ENCODE measurements at places on chromosomes 2 and 18. TPM values are rescaled to one million over a fixed set of nuclear protein-coding genes. Genes with fewer than 3 reads are reported as not detected.

The EVX2 gene
- not detected for total RNA-seq

The SLC20A1 gene
- total RNA-seq: 91.3 TPM

- H3K4me1 ChIP-seq: peaks cover 9% of the 10 kb centered on the region
- no peak within 1 kb of the TSS for H3K27ac ChIP-seq
- peaks cover 26% of the 10 kb centered on the region for H3K27me3 ChIP-seq
- H3K4me3 ChIP-seq: no peak within 1 kb of the TSS
Observed at GRCh38 chr2:166375736-166376487, at the start of gene SCN9A. Gene SCN9A (minus strand): TSS chr2:166375944. CDS start chr2:166311756, 64,188 bp downstream.

DNA sequence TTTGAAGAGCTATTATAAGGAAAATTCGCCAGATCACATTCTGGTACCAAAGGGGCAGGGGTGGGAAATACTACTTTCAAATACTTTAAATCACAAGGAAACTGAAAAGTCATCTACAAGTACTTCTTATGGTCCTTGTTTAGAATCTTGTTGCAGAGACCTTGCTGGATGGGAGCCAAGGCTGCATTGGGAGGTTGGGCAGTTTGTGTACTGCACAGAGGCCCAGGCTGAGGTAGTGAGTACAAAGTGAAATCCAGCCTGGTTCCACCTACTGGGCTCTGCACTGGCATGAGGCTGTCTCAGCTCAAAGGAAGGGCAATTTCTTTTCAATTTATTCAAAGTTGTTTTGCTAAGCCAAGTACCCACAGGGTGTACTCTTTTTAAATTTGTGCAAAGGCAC is 140.3 kb upstream of the DLX2 start:
- no peaks in the 10 kb centered on the region for H3K36me3 ChIP-seq
- peaks cover 8% of the 10 kb centered on the region for H3K27me3 ChIP-seq
- H3K4me3 ChIP-seq: no peak overlapping the region
- H3K27ac ChIP-seq: no peak overlapping the region

The RGPD3 gene
- 0.24 TPM for total RNA-seq

DNA sequence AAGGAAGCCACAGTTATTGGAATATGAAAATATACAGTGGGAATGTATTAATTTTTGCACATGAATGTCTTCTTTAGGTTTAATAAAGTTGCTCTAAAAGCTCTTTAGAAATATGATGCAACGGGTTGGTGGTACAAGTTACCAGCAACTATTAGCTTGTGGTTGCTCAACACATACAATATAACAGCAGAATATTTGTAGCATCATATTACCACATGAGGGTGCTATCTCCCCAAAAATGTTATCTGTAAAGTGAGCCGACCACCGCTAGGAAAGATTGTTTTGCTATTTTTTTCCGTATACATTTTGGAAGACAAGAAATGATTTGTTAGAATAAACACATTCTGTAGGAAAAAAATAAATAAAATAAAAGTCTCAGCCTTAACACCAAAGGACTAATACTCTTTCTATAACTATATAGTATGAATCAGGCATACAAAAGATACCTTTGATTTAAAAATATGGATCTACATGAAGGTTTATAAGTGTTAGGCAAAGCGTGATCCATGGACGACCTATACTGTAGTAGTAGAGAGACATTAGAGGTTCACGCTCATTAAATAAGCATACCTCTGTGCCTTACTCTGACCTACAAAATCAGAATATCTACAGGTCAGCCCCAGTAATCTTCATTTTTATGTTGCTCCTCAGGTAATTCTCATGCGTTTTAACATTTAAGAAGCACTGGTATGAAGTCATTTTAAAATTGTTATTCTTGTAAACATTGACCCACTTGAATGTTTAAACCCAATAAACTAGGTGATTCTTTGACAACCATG is 1110.6 kb upstream of the ACVR2A start:
- H3K27ac ChIP-seq: no peak overlapping the region
- no peaks in the 10 kb centered on the region for H3K36me3 ChIP-seq

The AQP12B gene
- not detected for total RNA-seq

DNA sequence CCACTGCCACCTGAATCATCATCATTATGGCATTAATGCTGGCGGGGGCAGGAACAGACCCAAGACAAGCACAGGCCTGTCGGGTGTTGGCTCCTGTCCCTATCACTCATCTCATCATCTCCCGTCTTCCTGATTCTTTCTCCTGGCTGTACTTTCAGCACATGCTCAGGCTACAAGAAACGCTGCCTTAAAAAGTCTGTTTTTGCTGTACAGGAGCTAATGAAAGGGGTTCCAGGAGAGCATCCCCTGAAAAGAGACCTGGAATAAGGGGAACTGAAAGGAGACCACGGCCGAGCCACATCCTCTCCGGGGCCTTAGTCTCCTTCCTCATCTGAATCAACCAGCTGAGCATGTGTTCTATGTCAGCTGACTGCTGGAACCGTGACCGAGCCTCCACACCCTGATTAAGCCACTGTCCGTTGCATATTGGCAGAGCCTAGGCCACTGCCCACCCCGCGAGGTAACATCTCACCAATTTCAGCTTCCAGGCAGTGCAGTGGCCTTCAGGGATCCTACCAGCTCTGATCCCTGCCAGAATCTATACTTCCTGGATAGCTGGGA is 62.6 kb downstream of the DNMT3A start:
- DNase-seq: no peak
- H3K27ac ChIP-seq: peak overlapping the region; percentile 47
- H3K4me3 ChIP-seq: no peak overlapping the region
- H3K4me1 ChIP-seq: peaks cover 56% of the 10 kb centered on the region
- peaks cover 31% of the 10 kb centered on the region for H3K36me3 ChIP-seq
- H3K27me3 ChIP-seq: no peaks in the 10 kb centered on the region

The MARCHF7 gene
- total RNA-seq: 86.7 TPM

DNA sequence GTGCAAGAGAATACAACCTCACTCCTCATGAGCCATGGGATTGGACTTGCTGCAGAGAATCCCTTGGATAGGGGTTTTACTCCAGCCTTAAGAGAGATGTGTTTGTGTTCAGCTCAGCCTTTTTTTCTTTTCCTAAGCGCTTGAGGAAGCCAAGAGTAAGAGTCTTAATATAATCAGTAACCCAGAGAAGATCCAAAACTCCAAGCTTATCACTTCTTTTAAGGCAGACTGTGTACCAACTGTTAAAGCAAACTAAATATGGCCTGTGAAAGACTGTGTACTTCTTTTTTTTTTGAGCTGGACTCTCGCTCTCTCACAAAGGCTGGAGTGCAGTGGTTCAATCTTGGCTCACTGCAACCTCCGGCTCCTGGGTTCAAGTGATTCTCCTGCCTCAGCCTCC is 30.4 kb downstream of the MSGN1 start:
- H3K4me1 ChIP-seq: no peaks in the 10 kb centered on the region
- no peak overlapping the region for H3K27ac ChIP-seq
- DNase-seq: no peak
- H3K27me3 ChIP-seq: peaks cover 8% of the 10 kb centered on the region

- DNase-seq: no peak
- H3K36me3 ChIP-seq: no peaks in the 10 kb centered on the region
- peak overlapping the region; percentile 77 for H3K4me3 ChIP-seq
- peaks cover 36% of the 10 kb centered on the region for H3K27me3 ChIP-seq
- H3K27ac ChIP-seq: peak overlapping the region; percentile 52
- peaks cover 20% of the 10 kb centered on the region for H3K4me1 ChIP-seq
Observed at GRCh38 chr2:213150315-213151097, 906 bp downstream of the IKZF2 start.

GRCh38 chr18:22173928-22174301 is 4.5 kb downstream of the GATA6 start:
- H3K27me3 ChIP-seq: peaks cover 55% of the 10 kb centered on the region
- no peak overlapping the region for H3K27ac ChIP-seq
- DNase-seq: no peak
- peaks cover 2% of the 10 kb centered on the region for H3K36me3 ChIP-seq
- peaks cover 14% of the 10 kb centered on the region for H3K4me1 ChIP-seq

GRCh38 chr18:57797209-57797651 is 5.9 kb downstream of the ATP8B1 start:
- peaks cover 7% of the 10 kb centered on the region for H3K4me1 ChIP-seq
- no peak for DNase-seq
- peaks cover 36% of the 10 kb centered on the region for H3K27me3 ChIP-seq
- H3K36me3 ChIP-seq: no peaks in the 10 kb centered on the region
- no peak overlapping the region for H3K4me3 ChIP-seq
- H3K27ac ChIP-seq: no peak overlapping the region

The LIPT1 gene
- total RNA-seq: 4.6 TPM

DNA sequence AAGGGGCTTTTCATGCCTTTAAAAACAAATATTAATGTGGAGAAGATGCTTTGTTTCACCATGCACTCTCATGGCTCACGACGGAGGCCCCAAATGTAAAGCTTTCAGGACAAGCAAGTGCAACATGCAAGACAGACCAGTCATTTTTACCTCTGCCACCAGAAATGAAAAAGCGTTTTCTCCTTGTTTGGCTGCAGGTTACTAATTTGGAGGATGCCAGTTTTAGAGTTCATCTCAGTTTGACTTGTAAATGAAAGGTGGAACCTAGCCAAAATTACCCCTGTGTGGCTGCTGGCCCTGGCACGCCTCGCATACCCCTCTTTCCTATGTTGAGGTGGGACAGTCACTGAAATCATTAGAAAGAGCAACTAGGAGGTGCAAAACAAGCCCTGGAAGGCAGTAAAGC is 138.6 kb downstream of the BCL2 start:
- H3K36me3 ChIP-seq: peaks cover 6% of the 10 kb centered on the region
- peak; percentile 73 for DNase-seq
- H3K27me3 ChIP-seq: no peaks in the 10 kb centered on the region
- peaks cover 81% of the 10 kb centered on the region for H3K4me1 ChIP-seq

DNA sequence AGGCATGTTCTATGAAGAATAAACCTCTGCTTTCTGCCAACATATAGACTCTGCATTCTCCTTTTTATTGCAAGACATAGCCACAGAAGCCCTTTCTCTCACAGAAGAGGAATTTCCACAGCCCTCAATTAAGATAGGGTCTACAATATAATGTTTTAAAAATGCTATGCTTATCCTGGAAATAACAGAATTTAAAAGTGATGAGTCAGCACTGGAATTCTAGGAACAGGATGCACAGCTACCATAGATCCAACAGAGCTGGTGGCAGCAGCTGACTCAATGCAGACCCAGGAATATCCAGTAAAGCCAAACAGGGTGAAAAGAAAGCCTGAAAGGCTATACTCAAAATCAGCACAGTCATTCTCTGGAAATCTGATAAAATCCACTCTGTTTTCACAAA is 866.9 kb downstream of the TRIB2 start:
- H3K4me1 ChIP-seq: no peaks in the 10 kb centered on the region
- no peak overlapping the region for H3K27ac ChIP-seq
- no peak for DNase-seq
- H3K4me3 ChIP-seq: no peak overlapping the region

DNA sequence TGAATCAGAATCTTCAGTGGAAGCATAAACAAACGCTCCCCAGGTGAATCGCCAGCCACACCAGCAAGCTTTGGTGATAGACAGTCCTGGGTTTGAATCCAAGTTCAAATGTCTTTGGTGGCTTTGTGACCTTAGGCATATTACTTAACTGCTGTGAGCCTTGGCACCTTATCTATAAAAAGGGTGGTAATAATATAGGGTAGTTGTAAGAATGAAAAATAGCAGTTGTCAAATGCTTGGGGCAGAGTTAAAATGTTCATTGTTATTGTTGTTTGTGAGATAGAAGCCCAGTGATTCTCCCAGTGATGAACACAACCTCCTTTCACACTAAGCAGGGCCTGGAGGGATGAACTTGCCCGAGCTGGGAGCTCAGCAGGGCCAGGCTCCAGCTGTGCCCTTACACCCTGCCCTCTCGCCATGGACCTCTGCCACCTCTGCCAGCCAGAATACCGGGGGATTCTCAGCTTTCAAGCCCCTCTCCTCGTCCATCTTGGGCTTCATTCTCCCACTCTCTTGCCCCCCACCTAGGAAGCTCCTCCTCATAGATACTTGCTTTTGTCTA is 6.1 kb upstream of the TMBIM1 start:
- no peaks in the 10 kb centered on the region for H3K36me3 ChIP-seq
- no peak overlapping the region for H3K4me3 ChIP-seq
- no peak for DNase-seq
- H3K27me3 ChIP-seq: no peaks in the 10 kb centered on the region
- peaks cover 16% of the 10 kb centered on the region for H3K4me1 ChIP-seq

The EMILIN1 gene
- total RNA-seq: 0.29 TPM

- no peak overlapping the region for H3K4me3 ChIP-seq
- DNase-seq: no peak
- no peaks in the 10 kb centered on the region for H3K27me3 ChIP-seq
- H3K4me1 ChIP-seq: peaks cover 7% of the 10 kb centered on the region
- H3K36me3 ChIP-seq: peaks cover 33% of the 10 kb centered on the region
- H3K27ac ChIP-seq: no peak overlapping the region
Observed at GRCh38 chr2:64090264-64090663, 54.0 kb downstream of the PELI1 start.

The STAT4 gene
- total RNA-seq: 52.6 TPM

The MLPH gene
- not detected for total RNA-seq

The GRB14 gene
- total RNA-seq: not detected

- H3K27ac ChIP-seq: no peak overlapping the region
- peaks cover 4% of the 10 kb centered on the region for H3K4me1 ChIP-seq
- no peaks in the 10 kb centered on the region for H3K36me3 ChIP-seq
- peaks cover 13% of the 10 kb centered on the region for H3K27me3 ChIP-seq
- no peak for DNase-seq
Observed at GRCh38 chr2:163734401-163734800, 1.4 kb downstream of the FIGN start.

The VWC2L gene
- total RNA-seq: not detected

The SLC14A1 gene
- total RNA-seq: 1.1 TPM

- no peak for DNase-seq
- no peaks in the 10 kb centered on the region for H3K27me3 ChIP-seq
- H3K4me3 ChIP-seq: no peak overlapping the region
- no peaks in the 10 kb centered on the region for H3K4me1 ChIP-seq
Observed at GRCh38 chr2:221143231-221143630, 428.9 kb downstream of the EPHA4 start.

- no peaks in the 10 kb centered on the region for H3K27me3 ChIP-seq
- no peak for DNase-seq
- H3K27ac ChIP-seq: no peak overlapping the region
- no peaks in the 10 kb centered on the region for H3K4me1 ChIP-seq
- H3K36me3 ChIP-seq: no peaks in the 10 kb centered on the region
- H3K4me3 ChIP-seq: no peak overlapping the region
Observed at GRCh38 chr2:107419191-107419590, 407.5 kb upstream of the RGPD4 start.

DNA sequence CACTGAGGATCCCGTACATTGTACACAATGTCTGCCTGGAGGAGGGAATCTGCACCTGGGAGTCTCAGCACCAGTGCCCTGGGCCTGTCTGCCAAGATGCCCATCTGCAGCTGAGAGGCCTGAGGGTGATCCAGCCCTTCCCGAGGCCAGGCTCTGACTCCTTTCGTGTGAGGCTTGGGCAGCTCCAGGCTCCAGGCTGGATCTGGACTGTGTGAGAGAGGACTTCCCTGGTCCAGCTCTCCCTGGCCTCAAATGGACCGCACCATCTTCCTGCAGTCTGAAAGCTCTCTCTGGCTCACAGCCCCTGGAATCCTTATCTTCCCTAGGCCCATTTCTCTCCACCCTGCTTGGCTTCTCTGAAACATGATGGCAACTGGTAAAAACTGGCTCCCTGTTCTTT is 324.6 kb downstream of the DYSF start:
- H3K27me3 ChIP-seq: peaks cover 4% of the 10 kb centered on the region
- no peak overlapping the region for H3K4me3 ChIP-seq
- no peaks in the 10 kb centered on the region for H3K36me3 ChIP-seq
- no peaks in the 10 kb centered on the region for H3K4me1 ChIP-seq
- no peak overlapping the region for H3K27ac ChIP-seq
- DNase-seq: no peak

GRCh38 chr2:129565551-129566109 is 413.8 kb upstream of the RAB6C start:
- no peaks in the 10 kb centered on the region for H3K36me3 ChIP-seq
- H3K4me3 ChIP-seq: no peak overlapping the region
- H3K27me3 ChIP-seq: no peaks in the 10 kb centered on the region
